ENCODE measurements at places on chromosomes 6 and 20.

DNA sequence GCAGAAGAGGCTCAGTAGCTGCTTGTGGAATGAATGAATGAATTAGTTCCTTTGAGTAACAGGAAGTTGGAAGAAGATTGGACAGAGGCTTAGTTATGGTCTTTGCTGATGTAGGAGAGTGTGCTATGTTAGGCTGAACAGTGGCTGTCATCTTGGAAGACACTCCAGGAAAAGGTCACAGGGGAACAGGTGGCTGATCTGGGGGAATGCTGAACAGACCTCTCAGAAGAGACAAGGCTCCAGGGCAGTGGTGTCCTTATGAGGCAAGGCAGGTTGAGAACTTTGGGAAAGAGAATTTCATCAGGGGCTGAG lies 62.3 kb downstream of the UTRN start:
- no peak for DNase-seq

- DNase-seq: no peak
Observed at GRCh38 chr6:22651731-22652130, 82.4 kb downstream of the HDGFL1 start.

DNA sequence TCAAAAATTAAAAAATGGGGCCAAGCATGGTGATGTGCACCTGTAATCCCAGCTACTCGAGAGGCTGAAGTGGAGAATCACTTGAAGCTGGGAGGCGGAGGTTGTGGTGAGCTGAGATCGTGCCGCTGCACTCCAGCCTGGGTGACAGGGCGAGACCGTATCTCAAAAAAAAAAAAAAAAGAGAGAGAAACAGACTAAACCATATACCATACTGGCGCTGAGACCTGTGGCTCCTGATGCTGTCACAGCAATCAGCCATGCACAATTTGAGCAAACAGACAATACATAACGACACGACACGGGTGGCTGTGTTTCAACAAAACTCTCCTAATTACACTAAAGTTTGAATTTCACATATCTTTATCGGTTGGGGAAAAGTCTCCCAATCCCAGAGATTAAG lies 14.9 kb upstream of the CBFA2T2 start:
- DNase-seq: no peak

DNA sequence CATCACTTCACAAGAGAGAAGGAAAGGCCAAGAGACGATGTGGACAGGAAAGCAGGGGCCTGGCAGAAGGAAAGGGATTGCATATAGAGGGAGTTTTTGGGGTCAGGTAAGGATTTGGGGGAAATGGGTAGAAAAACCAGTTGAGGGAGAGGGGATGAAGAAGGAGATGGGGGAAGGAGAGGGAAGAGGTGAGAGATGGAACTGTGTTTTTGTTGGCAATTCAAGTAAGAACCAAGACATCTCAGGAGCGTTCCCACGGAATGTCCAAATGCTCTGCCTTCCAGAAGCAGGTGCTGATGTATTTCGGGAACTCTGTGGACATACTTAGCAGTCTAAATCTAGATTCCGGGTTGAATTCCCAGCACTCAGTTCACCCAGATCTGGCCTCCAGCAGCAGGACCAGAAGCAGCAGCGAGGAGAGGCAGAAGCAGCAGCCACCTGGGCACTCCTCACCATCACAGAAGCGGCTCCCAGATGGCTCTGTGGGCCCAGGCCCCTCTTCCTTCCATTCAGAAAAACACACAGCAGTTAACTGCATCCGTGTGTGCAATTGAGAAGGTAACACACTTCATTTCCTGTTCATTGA lies 88.8 kb downstream of the DZANK1 start:
- no peak for DNase-seq

GRCh38 chr6:151063842-151064647 lies 175.7 kb upstream of the AKAP12 start:
- DNase-seq: no peak

DNA sequence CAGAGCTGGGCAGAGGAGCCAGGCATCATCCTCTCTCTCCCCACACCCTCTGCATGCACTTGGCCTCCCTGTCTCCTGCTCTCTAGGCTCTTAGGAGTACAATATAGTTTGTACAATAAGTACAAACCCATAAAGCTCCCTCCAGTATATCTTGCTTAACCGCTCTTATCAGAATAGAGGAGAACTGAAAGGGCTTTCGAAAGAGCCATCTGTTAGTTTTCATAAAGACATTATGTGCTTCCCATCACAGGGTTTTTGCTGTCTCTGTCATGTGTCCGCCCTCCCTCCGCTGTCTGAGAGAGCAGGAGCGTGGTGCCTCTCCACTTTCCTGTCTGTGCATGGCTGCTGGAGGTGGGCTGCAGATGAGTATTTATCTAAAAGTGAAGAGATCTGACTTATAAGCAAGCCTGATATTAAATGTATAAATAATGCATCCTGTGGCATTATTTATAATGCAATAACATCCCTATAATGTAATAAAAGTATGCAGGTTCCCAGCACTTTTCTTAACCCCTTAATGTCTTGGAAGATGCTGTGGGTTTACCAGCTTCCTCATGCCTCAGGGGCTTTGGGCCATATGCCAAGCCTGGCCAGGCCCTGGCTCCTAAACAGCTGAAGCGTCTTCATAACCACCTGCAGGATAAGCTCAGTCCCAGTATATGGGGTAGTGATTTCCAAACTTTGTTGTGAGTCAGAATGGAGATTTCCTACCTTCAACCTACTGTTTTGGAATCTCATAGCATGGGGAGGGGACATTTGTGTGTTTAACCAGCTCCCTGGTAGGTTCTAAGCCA lies 297.1 kb downstream of the DHX35 start:
- DNase-seq: no peak

GRCh38 chr6:37848371-37848770 lies 28.8 kb downstream of the ZFAND3 start:
- DNase-seq: no peak

DNA sequence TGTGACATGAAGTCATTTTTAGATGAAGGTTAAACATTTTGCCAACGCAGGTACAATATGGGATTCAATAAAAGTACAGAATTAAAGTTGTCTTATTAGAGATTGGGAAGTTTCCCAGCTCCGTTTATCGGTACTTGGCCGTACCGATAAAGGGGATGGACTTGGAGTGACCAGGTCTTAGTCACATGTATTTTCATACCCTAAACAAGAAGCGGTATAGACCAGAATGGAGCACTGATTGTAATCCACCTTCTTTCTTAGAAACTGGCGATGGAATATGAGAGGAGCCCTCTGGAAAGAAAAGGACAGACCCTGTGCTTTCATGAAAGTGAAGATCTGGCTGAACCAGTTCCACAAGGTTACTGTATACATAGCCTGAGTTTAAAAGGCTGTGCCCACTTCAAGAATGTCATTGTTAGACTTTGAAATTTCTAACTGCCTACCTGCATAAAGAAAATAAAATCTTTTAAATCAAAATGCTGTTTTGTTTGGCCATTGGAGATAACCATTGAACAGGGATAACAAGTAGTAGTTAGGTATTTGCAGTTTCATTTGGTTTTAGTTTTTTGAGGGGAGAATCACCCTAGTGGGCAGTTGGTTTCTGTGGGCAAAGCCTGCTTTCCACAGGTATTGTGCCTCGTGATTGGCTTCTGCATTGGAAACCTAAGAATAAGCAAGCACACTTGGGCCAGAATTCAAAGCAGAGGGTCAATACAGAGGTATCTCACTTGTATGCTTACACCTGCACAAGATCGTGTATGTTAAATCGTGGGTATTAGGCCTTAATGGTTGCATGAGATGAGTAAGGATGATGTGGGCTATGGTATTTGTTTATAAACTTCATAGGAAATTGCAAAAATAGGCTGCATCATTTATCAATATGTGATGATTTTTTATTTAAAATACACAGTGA lies 11.2 kb upstream of the ZNFX1 start:
- no peak for DNase-seq

GRCh38 chr6:2859185-2859700 lies 17.6 kb upstream of the SERPINB1 start:
- DNase-seq: no peak

DNA sequence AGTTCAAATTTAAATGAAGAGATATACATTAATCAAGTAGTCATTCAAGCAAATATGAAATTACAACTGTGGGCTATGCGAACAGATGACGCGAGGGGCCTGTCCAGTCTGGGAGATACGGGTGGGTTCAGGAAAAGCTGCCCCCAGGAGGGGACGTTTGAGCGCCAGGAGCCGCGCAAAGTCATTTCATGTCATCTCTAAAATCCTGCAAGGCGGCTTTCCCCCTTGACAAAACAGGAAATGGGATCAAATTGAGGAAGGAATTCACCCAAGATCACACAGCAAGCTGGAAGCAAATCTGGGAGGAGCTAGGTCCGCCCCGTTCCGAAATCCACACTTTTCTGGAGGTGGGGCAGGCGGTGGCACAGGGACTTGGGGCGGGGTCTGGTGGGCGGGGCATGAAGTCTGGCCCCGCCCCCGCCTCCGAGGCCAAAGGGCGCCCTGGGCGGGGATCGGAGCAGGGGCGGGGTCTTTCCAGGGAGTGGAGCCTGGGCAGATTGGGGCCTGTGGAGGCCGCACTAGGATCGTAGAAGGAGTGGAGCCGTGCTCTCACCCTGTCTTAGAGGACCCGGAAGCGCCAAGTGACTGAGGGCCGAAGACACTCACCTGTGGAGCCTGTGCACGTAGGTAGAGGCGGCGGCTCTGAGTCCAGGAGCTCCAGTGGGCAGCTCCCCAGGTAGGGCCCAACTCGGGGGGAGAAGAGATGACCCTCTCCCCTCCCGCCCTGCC lies at the start of gene LPIN3:
Gene LPIN3, plus strand, starts transcription at position 495 of the 729 bp plus-strand sequence. CDS start 4,983 bp downstream, outside the sequence.
- peak; percentile 94 for DNase-seq

GRCh38 chr6:119138906-119139541 lies 60.6 kb upstream of the FAM184A start:
- no peak for DNase-seq

- DNase-seq: no peak
Observed at GRCh38 chr6:128271011-128271410, 249.4 kb downstream of the PTPRK start.

Data from left ventricle myocardium superior (tissue), 1 donor.